ENCODE measurements at places on chromosomes 6 and 20. TPM values are rescaled to one million over a fixed set of nuclear protein-coding genes. Genes with fewer than 3 reads are reported as not detected.

DNA sequence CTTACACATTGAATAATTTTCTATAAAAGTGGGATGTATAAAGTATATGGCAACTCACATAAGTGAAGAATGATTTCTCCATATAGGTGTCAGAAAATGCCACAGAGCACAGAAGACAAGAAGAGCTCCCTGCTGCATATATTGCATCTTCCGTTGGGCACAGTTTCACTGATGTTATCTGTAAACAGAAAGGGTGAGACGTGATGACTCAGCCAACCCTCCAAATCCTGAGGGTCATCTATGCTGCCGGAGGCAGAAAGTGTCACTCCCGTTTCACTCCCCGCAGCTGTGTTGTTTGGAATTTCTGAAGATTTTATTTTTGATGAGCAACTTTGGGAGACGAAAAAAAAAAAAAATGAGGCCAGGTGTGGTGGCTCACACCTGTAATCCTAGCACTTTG lies 644.1 kb downstream of the C6orf118 start:
- no peak for DNase-seq

DNA sequence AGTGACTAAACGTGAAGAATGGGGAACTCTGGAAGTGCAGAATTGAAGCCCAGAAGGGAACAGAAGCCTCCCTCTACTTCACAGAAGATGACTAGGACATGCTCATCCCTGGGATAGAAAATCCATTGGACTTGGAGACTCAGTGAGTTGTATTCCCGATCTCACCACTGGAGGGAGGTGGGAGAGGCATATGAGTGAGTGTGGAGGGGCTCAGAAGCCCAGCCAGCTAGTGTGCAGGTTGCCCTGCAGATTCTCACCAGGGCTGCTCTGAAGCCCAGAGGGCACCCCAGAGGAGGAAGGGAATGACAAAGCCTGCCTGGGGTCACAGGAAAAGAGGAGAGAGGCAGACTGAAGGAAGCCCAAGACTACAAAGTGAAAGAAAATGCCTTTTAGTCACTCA lies 42.1 kb upstream of the HLA-E start:
- DNase-seq = no peak

- DNase-seq = no peak
These were observed 65.5 kb upstream of the BTBD3 start for GRCh38 chr20:11852189-11852588.

GRCh38 chr20:56816349-56816748 lies 187.2 kb downstream of the TFAP2C start:
- no peak for DNase-seq

DNA sequence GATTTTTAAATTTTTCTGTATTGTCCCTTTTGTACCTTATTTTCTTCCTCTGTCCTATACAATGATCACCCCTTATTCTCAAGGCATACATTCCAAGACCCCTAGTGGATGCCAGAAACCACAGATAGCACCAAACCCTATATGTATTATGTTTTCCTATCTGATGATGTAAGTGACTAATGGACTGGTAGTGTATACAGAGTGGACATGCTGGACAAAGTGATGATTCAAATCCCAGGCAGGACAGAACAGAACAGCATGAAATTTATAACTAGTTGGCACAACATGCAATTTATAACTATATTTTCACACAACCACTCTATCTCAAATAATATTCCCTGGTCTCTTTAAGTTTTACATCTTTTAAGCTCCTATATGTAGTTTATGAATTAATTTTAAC lies 205.6 kb upstream of the FLRT3 start:
- no peak for DNase-seq

DNA sequence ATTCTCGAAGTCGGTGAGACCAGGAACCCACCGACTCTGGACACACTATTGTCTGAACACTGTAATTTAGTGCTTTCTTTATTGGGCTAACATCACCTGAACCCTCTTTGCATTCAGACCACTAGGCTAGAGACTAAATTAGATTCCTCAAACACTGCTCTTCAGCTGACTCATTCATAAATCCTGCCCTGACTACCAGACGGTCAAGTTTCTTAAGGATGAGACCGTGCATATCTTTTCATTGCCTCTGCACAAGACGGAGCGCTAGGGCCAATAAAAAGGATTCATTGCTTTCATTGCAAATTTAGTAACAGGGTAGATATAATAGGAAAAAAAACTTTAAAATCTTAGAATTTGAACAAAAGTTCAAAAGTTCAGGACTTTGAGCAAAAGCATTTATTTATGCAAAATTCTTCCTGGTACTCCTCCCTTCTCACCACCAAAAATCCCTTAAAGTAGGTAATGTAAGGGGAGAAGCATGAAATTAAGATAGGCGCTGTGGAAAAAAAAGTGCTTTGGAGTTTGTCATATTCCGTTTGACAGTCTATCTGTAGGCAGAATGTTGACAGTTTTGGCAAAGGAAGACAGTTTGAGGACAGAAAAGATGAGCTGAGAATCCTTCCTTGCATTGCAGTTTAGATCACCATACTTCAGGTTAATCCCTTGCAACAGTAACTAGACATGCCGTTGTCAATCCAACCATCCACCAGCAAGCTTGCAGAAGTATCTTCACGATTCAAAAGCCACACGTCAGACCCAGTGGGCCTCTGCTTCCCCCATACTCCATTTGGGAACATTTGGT lies 328.6 kb upstream of the JARID2 start:
- no peak for DNase-seq

GRCh38 chr20:56860413-56860812 lies 231.3 kb downstream of the TFAP2C start:
- DNase-seq = no peak

DNA sequence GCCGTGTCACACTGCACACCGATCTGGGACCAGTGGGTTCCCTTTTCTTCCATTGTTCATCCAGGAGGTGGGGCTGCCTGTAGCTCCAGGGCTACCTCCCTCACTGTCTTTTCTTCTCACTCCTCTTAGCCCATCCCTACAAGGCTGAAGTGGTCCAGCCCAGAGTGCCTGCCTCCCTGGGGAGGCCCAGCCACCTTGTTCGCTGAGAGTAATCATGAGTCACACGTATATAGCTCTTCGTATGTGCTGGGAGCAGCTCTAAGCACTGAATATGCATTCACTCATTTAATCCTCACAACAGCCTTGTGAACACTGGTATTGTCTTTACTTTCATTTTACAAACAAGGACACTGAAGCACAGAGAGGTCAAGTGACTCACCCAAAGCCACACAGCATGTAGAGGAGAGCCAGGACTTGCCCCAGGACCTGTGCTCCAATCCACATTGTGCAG lies 14.7 kb upstream of the CCDC167 start:
- DNase-seq = no peak

GRCh38 chr6:2839195-2839981 lies 2.3 kb downstream of the SERPINB1 start:
- DNase-seq = no peak

The SAMD10 gene
- 0.67 TPM for polyA plus RNA-seq

The CST5 gene
- not detected for polyA plus RNA-seq

The CCDC170 gene
- 7.0 TPM for polyA plus RNA-seq

The SLC44A4 gene
- polyA plus RNA-seq = 0.09 TPM

The NEDD9 gene
- polyA plus RNA-seq = 35.9 TPM

The RIPOR3 gene
- not detected for polyA plus RNA-seq

Data from CD14-positive monocyte (primary cell).